ENCODE measurements at places on chromosomes 16 and 17. TPM values are rescaled to one million over a fixed set of nuclear protein-coding genes. Genes with fewer than 3 reads are reported as not detected.

Gene ZSWIM7
- total RNA-seq: 0.81 TPM

Gene KRTAP4-4
- not detected for total RNA-seq

Gene TMEM235
- total RNA-seq: not detected

Gene MT1G
- total RNA-seq: not detected

Gene OTOP2
- total RNA-seq: not detected

Gene HID1
- 0.81 TPM for total RNA-seq

Gene TBC1D3H
- not detected for total RNA-seq

Gene EPOP
- 8.1 TPM for total RNA-seq

Gene CFAP97D1
- not detected for total RNA-seq

Gene LAT
- total RNA-seq: 0.49 TPM

Gene TBC1D3B
- not detected for total RNA-seq

Gene CES1
- total RNA-seq: 5.6 TPM

Gene KRTAP3-1
- not detected for total RNA-seq

Gene KRTAP4-5
- not detected for total RNA-seq

Gene RPL13
- total RNA-seq: 6,170 TPM

Gene LRRC37A
- 1.5 TPM for total RNA-seq

Gene KCNJ18
- not detected for total RNA-seq

Gene MT1A
- 6.9 TPM for total RNA-seq

Gene GSDMA
- total RNA-seq: not detected

Gene MARF1
- 10.5 TPM for total RNA-seq

Gene HOXB1
- total RNA-seq: not detected

Gene DRC3
- 0.65 TPM for total RNA-seq

Gene CD19
- not detected for total RNA-seq

Gene TMEM114
- not detected for total RNA-seq

Gene KIFC3
- total RNA-seq: 44.1 TPM

Gene NLRC3
- under 0.01 TPM for total RNA-seq

Gene DNAH3
- not detected for total RNA-seq

Gene DPEP3
- total RNA-seq: not detected

Gene EVPLL
- total RNA-seq: not detected

Gene IL21R
- total RNA-seq: 2.9 TPM

Gene TMC6
- total RNA-seq: 12.2 TPM

Gene CRHR1
- total RNA-seq: not detected

Gene TVP23A
- total RNA-seq: 0.18 TPM

Gene PRR35
- total RNA-seq: not detected

Gene CD300H
- total RNA-seq: not detected

Gene KRTAP2-4
- total RNA-seq: not detected

Gene STH
- total RNA-seq: not detected

Gene RNU2-1
- not detected for total RNA-seq

Gene MPP2
- 10.3 TPM for total RNA-seq

Gene CDH1
- total RNA-seq: not detected

Gene RUNDC3A
- total RNA-seq: not detected

Gene IRX3
- 12.2 TPM for total RNA-seq

Gene HS3ST4
- not detected for total RNA-seq

Gene PIRT
- not detected for total RNA-seq

Gene CD300LG
- total RNA-seq: not detected

Gene KRT12
- total RNA-seq: not detected

Gene COPZ2
- total RNA-seq: 46.8 TPM

Gene TBC1D28
- total RNA-seq: not detected
